ENCODE measurements at places on chromosomes 16 and 17.

DNA sequence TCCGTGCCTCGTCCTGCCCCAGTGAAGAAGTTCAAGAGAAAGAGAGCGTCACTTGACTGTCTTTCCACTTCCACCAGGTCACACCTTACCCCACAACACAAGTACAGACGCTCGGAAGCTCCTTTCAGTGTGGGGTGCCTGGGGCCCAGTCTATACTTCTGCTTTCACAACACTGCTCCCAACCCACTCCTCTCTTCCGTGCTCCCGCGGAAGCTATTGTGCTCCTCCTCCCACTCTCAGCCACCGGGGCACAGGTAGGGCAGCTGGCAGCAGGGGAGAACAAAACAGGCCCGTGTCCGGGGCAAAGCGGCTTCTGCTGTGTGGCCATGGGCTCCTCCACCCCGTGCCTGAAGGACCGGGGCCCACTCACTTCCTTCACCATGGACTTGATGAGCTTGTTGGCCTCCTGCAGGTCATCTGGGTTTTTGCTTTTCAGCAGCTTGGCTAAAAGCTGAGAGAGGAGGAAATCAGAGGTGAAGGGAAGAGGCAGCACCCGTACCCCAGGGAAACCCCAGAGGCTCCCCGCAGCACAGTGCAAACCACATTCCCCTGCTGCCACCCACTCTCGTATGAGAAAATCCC is 18.9 kb downstream of the GGA3 start:
- no peak for DNase-seq

- DNase-seq, result no peak
Observed at GRCh38 chr17:11492511-11492910, 105.8 kb upstream of the DNAH9 start.

GRCh38 chr17:4953451-4953961 is 2.6 kb downstream of the ENO3 start:
- peak; percentile 86 for DNase-seq

- DNase-seq, result no peak
Observed at GRCh38 chr17:53335443-53335842, 487.3 kb upstream of the KIF2B start.

GRCh38 chr17:7471729-7472128 is 7.7 kb downstream of the ZBTB4 start:
- no peak for DNase-seq
